Activated CD4-positive, alpha-beta memory T cell treated with anti-CD3 and anti-CD28 coated beads for 36 hours (primary cell): ENCODE measurements at places on chromosomes 2 and 18. TPM values are rescaled to one million over a fixed set of nuclear protein-coding genes. Genes with fewer than 3 reads are reported as not detected.

DNA sequence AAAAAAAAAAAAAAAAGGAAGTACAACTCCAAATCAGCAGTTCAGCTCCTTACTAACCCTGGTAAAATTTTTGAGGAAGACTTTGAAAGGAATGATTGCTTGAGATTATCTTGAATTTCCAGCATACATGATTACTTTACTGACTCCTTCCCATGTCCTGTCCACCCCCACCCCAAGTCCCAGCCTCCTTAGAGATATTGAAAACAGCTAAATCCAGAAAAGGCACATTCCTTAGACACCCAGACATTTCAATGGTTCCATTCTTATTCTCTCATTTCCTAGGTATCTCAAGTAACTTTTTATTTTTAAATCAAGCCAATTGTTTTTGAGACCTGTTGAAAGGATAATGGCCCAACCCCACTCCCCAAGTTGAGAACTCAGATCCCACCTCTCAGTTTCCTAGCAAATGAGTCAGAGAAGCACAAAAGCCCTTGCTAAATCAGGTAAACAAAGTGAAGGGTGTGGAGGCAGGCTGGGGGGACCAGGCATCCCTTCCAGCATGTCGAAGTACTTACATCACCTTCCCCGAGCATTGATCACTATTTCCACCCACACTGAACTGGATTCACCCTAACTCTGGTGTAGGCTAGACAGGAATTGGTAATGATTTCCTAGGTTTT lies 95.4 kb upstream of the FZD7 start:
- H3K27me3 ChIP-seq = peaks cover 4% of the 10 kb centered on the region
- no peak overlapping the region for H3K4me3 ChIP-seq
- no peak overlapping the region for H3K27ac ChIP-seq
- no peak for DNase-seq

- H3K27me3 ChIP-seq = peaks cover 3% of the 10 kb centered on the region
- DNase-seq = no peak
- H3K27ac ChIP-seq = no peak overlapping the region
- H3K4me1 ChIP-seq = no peaks in the 10 kb centered on the region
- no peak overlapping the region for H3K4me3 ChIP-seq
- H3K36me3 ChIP-seq = no peaks in the 10 kb centered on the region
Observed at GRCh38 chr2:2175381-2176090, 155.5 kb downstream of the MYT1L start.

The IKZF2 gene
- total RNA-seq = 9.1 TPM

The HDAC4 gene
- total RNA-seq = 35.8 TPM

The LAMA3 gene
- total RNA-seq = 0.07 TPM
